ENCODE measurements at places on chromosomes 2 and 18. TPM values are rescaled to one million over a fixed set of nuclear protein-coding genes. Genes with fewer than 3 reads are reported as not detected.

NT5C1B gene
- total RNA-seq: not detected

ACMSD gene
- 18.2 TPM for total RNA-seq

SCTR gene
- total RNA-seq: 3.7 TPM

ASB18 gene
- total RNA-seq: 2.0 TPM

IFIH1 gene
- total RNA-seq: 7.6 TPM

TFPI gene
- 43.4 TPM for total RNA-seq

CFAP65 gene
- total RNA-seq: 0.23 TPM

TM4SF20 gene
- total RNA-seq: not detected

C2orf78 gene
- total RNA-seq: not detected

UGT1A7 gene
- not detected for total RNA-seq

TNFAIP6 gene
- total RNA-seq: 2.9 TPM

CCDC85A gene
- 4.2 TPM for total RNA-seq

PTMA gene
- total RNA-seq: 1,202 TPM

SERPINB3 gene
- not detected for total RNA-seq

GREB1L gene
- total RNA-seq: 9.3 TPM

MYOM1 gene
- 92.8 TPM for total RNA-seq

LYG2 gene
- not detected for total RNA-seq

CXCR1 gene
- total RNA-seq: 1.4 TPM

C2orf15 gene
- total RNA-seq: 8.7 TPM

HOXD11 gene
- total RNA-seq: 40.2 TPM

DUSP19 gene
- 6.4 TPM for total RNA-seq

USP14 gene
- total RNA-seq: 23.5 TPM

RBM44 gene
- total RNA-seq: 2.2 TPM

GALNT3 gene
- total RNA-seq: 13.4 TPM

CDK5R2 gene
- total RNA-seq: 0.12 TPM

GAD1 gene
- 2.0 TPM for total RNA-seq

KCNG3 gene
- 4.8 TPM for total RNA-seq

FAP gene
- total RNA-seq: 17.2 TPM

CHST10 gene
- 17.0 TPM for total RNA-seq

LRP1B gene
- 2.1 TPM for total RNA-seq

L3MBTL4 gene
- 10.7 TPM for total RNA-seq

AMER3 gene
- 0.23 TPM for total RNA-seq

SLC19A3 gene
- 15.9 TPM for total RNA-seq

PROKR1 gene
- total RNA-seq: 0.23 TPM

VSNL1 gene
- total RNA-seq: 3.3 TPM

DYNAP gene
- not detected for total RNA-seq

TIGD1 gene
- 7.3 TPM for total RNA-seq

KIAA2012 gene
- total RNA-seq: 0.18 TPM

VIL1 gene
- total RNA-seq: 12.6 TPM

GNLY gene
- total RNA-seq: not detected
